ENCODE measurements at places on chromosomes 2 and 18.
A peak's percentile ranks its signal among the peaks of the same experiment; 100 is the strongest.

- DNase-seq = no peak
Measured at GRCh38 chr2:239215136-239215925, 185.5 kb downstream of the HDAC4 start.

GRCh38 chr18:70523035-70523791, 234.4 kb downstream of the SOCS6 start:
- no peak for DNase-seq

- no peak for DNase-seq
Measured at GRCh38 chr2:61949714-61950560, 44.5 kb downstream of the COMMD1 start.

- DNase-seq = peak; percentile 57
Measured at GRCh38 chr18:3297025-3297984, 35.4 kb downstream of the MYL12B start.

DNA sequence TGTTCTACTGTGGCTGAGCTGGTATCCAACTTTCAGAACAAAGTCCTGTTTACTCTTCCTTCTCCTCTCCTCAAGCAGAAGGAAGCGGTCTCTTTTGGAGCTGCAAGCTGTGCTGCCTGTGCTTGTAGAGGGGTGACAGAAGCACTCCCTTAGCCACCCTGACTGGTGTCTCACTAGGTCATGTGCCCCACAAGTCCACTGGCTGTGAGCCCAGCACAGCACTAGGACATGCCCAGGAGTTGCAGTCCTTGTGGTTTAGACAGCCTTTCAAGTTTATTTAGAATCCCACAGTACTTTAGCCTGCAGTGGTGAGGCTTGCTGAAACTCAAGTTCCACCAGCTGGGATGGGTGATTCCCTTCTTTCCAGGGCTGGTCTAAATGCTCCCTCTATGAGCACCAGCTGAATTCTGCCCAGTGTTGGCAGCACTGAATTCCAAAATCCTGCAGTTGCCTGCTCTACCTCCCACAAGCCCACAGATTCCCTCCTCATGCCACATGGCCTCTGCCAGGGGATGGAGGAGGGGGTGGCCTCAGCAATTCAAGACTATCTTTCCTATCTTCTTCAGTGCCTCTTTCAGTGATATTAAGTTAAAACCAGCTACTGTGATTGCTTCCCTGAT, 61.2 kb downstream of the CCDC85A start:
- DNase-seq = no peak
